ELR (cell line): ENCODE measurements at places on chromosomes 7 and 10.
A peak's percentile ranks its signal among the peaks of the same experiment; 100 is the strongest.

GRCh38 chr7:132381742-132382472, 194.4 kb downstream of the PLXNA4 start:
- DNase-seq = no peak

DNA sequence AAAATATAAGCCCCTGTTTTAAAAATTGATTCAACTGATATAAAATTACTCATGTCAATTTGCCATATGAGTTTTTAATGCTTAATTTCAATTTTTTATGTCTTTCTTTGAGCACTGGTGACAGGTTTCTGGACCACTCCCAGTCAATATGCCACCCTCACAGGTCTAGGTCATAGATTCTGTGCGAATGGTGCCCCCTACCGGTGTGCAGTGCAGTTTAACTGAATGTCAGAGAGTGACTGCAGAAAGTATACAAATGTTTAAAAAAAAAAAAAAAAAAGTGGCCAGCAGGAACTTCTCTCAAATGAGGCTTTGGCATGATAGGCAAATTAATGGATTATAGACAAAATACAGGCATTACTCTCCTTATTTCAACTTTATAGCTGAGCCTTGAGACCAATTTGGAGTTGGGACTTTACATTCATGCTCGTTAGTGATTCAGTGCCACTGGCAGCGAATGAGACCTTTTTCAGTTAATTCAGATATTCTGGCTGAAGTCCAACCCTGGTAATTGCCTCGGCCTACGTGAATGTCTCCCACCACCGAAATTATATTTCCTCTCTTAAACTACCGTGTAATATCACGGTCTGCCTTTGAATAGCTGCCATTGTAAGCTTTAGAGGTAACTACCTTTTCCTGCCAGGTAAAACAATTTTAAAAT, 427.6 kb downstream of the PHTF2 start:
- peak; percentile 42 for DNase-seq

DNA sequence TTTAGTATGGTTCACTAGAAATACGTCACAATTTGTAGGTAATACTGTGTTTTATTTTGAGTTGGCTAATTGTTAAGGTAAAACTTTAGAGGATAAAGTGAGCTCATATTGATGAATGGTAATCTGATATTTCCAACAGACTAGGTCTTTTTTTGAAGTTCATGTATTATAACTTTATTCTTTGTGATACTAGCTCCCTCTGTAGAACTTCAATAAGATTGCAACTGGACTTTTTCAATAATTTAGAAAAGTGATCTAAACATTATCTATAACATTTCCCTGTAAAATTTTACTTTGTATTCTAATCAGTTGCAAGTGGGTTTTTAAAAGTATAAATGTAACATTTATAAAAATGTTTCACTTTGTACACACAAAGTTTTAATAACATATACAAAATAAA, 83.5 kb downstream of the ADK start:
- peak; percentile 54 for DNase-seq

- no peak for DNase-seq
Measured at GRCh38 chr7:44765579-44766415, 17.1 kb downstream of the ZMIZ2 start.

DNA sequence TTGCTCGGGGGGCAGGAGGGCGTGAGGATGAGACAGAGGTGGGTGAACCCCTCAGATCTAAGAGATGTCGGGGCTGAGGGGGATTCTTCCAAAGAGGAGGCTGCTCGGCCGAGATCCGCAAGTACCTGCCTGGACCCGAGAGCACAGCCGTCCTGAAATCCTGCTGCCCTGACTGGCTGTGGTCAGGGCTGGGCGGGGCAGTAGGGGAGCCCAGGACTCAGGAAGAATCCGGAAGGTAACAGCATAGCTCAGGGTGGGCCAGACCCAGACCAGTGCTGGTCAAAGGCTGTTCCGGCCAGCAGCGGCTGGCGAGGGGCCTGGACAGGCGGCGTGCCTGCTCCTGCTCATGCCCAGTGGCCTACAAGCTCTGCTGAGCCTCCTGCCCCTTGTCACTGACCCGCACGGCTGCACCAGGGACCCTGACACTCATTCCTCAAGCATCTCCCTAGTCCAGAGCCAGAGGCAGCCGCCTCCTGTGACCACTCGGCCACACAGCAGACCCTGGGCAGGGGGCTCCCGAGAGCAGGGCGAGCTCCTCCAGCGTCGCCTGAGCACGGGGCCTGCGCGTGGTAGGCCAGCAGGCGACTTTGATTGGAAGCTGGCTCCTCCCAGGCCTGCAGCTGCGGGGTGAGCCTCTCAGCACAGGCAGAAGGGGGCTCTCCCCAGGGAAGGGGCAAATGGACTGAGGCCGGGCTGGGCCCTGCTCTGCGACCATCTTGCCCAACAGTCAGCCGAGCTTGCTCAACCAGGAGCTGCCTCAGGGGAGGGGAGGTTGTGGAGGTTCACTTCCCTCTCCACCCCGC, 3.1 kb upstream of the ADAP1 start:
- no peak for DNase-seq

GRCh38 chr10:17735166-17735941, 16.6 kb upstream of the TMEM236 start:
- no peak for DNase-seq

DNA sequence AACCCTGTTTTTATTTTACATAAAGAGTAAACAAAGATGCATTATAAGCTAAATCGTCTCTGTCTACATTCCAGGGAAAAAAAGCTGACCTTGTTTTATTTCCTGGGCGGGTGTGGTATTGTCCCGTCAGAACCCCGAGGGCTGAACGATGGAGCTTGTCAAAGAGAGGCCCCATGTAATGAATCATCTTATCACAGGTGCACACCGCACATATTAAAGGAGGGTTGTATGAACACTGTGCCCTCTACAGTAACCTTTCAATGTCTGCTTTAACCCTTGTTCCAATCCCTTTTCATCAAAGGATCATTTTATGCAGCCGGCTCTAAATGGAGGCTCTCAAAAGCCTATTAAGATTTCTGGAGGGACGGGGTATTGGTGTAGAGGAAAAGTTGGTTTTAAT, 158.5 kb upstream of the YAE1 start:
- no peak for DNase-seq

- peak; percentile 74 for DNase-seq
Measured at GRCh38 chr10:14093730-14094484, 236.8 kb downstream of the FRMD4A start.

GRCh38 chr7:2066251-2066919, 166.4 kb downstream of the MAD1L1 start:
- DNase-seq = no peak

- no peak for DNase-seq
Measured at GRCh38 chr7:74057987-74058386, 25.6 kb upstream of the LIMK1 start.

DNA sequence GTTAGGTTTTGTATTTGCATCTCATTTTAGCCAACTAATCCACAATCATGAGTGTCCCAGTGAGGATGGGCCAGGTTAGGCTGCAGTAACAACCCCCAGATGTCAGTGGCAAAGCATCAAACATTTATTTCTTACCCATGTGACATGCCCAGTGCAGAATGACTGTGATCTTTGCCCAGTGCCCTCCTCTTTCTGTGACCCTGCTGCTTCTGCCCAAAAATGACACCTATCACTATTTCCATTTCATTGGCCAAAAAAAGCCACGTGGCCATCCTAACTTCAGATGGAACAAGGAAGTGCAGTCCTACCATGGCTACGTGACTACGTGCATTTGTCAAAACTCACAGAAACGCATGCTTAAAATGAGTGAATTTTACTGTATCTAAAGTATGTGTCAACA, 109.2 kb upstream of the PRR15 start:
- DNase-seq = no peak

- DNase-seq = no peak
Measured at GRCh38 chr7:29496355-29497020, 67.1 kb upstream of the PRR15 start.

GRCh38 chr10:124625831-124626238, 118.3 kb downstream of the FAM53B start:
- no peak for DNase-seq

DNA sequence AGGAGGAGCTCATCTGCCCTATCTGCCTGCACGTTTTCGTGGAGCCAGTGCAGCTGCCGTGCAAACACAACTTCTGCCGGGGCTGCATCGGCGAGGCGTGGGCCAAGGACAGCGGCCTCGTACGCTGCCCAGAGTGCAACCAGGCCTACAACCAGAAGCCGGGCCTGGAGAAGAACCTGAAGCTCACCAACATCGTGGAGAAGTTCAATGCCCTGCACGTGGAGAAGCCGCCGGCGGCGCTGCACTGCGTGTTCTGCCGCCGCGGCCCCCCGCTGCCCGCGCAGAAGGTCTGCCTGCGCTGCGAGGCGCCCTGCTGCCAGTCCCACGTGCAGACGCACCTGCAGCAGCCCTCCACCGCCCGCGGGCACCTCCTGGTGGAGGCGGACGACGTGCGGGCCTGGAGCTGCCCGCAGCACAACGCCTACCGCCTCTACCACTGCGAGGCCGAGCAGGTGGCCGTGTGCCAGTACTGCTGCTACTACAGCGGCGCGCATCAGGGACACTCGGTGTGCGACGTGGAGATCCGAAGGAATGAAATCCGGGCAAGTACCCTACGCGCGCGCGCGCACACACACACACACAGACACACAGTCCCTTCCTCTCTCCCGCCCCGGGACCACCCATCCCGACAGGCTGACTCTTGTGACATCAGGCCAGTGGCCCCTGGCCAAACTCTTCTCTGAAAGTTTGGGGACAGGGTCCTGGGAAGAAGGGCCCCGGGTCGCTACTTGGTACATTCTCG, 538 bp downstream of the TRIM8 start:
- DNase-seq = peak; percentile 85

- no peak for DNase-seq
Measured at GRCh38 chr7:77950548-77950947, 152.0 kb downstream of the PHTF2 start.

DNA sequence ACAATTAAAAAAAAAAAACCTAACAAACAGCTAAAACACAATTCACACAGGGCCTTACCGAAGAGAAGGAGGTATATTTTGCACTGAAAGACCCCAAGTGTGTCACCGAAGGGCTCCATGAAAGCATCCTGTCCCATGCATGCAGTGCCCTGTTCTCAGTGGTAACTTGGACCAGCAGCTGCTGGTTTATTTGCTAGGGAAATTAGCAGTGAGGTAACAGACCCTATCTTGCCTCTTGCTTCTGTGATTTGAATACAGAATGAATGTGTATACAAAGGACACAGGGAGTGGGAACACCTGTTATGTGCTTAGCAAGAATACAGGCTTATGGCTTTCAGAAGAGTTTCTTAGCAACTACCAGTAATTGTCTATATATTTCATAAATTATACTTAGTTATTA, at the start of gene HEPACAM2:
HEPACAM2 (minus strand) TSS at position 160 of the 400 bp plus-strand sequence.
- DNase-seq = no peak

DNA sequence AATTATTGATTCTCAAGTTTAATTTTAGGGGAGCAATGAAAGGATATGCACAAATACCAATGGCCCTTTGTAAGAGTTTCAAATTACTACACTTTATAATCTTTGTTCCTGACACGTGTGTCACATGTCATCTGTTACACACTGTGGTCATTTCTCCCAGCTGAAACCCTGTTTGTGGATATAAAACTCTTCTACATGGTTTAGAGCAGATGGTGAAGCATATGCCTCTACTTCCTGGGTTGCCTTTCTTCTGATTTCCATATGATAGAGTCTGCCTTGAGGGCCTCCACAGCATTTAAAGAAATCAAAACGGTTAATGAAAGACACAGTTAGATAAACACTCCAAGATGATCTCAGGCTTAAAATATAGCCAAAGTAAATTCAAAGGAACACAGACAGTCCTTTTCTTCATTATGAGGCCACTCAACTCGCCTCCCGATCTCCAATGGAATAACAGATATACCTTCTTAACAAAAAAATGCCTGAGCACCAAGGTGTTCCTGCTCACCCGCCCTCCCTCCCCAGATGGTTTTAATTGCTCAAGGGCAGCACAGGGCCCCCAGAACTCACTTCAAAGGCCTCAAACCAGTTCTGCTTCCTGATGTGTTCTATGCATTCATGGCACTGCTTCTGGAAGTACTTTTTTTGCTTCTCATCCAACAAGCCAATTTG, 75.0 kb downstream of the CPVL start:
- no peak for DNase-seq

GRCh38 chr7:66265566-66265965, 60.4 kb downstream of the TPST1 start:
- DNase-seq = peak; percentile 45

- DNase-seq = no peak
Measured at GRCh38 chr10:124224331-124225028, 131.1 kb upstream of the CHST15 start.

- DNase-seq = no peak
Measured at GRCh38 chr7:6530626-6531491, 20.4 kb downstream of the GRID2IP start.

- DNase-seq = no peak
Measured at GRCh38 chr7:149060156-149060555, 30.4 kb downstream of the ZNF786 start.

DNA sequence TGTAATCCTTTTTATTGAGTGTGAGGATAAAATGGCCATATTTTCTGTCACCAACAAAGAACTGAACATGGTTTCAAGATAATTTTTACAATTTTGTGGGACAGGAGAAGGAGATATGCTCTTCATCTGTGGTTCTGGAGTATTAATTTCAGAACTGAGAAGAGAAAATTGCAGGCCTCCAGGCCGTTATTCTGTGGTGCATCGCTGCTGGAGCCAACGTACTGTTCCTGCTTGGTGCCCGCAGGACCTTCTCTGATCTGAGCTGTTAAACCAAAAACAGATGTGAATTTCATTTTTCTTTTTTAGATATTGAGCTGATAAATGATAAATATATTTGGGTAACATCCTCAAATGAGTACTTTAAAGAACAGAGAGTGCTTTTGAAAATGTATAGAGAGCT, 63.9 kb downstream of the IKZF1 start:
- DNase-seq = no peak

DNA sequence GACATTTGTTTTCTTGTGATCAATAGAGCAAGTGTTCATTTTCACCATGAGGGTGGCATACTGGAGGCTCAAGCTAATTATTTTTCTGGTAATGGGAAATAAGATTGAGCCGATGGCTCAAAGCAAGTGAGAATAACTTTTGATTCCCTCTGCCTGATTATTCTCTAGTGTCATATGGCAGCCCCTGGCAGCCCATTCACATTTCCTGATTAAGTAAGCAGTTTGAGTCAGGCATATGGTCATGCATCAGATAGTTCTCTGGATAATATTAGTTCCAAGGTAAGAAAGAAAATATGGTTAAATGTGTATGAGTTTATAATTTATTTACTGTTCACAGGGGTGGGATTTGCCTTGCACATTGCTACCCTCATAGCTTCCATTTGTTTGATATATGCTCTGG, 109.2 kb downstream of the DYNC1I1 start:
- DNase-seq = no peak
